CD4-positive, alpha-beta T cell treated with Interleukin-21 for 1 hour (primary cell): ENCODE measurements at places on chromosomes 5 and 9.

DNA sequence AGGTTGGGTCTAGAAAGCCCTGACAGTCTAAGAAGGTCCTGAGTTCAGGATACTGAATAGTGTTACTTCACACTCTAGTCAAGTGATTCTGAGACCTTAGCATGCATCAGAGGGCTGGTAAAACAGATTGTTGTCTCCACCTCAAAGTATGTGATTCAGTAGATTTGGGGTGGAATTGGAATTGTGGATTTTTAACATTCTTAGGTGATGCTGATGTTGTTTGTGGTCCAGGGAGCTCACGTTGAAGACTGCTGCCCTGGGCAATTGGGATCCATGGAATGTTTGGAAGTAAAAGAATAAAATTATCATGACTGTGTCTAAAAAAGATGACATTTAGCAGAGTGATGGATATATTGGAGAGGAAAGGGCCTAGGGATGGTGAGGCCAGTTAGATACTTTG is 75.6 kb downstream of the VCAN start:
- no peak for DNase-seq

DNA sequence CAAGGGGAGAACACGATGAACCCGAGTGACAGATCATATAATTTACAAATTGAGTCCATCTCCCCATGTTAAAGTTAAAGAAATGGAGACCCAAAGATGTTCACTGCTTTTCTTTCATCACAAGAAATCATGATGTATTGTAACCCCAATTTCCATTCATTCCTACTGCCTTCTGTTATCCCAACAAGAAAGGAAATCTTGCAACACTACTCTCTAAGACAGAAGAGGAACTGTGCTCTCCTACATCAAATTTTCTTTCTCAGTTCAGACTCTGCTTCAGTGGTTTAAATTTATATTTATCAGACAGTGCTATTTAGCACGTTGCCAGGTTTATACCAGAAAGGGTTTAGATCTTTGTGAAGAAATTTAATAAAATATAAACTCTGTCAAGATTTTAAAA is 83.8 kb upstream of the RASA1 start:
- no peak for DNase-seq

DNA sequence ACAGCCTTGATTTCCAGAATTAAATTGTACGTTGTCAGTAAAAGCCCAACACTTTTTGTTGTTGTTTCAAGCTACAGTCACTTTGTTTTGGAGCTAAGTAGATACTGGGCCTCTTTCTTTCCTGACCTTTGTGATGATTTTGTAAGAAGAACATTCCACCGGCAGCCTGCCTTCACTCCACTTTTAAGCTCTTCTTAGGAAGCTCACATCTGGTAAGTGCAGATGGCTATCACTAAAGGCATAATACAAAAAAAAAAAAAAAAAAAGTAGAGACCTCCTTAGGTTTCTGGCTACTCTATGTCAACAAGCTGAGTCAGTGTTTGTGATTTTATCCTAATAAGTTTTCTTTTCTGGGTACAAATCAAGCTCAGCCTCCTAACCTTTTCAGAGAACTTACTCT is 1922.1 kb upstream of the WWC1 start:
- no peak for DNase-seq

DNA sequence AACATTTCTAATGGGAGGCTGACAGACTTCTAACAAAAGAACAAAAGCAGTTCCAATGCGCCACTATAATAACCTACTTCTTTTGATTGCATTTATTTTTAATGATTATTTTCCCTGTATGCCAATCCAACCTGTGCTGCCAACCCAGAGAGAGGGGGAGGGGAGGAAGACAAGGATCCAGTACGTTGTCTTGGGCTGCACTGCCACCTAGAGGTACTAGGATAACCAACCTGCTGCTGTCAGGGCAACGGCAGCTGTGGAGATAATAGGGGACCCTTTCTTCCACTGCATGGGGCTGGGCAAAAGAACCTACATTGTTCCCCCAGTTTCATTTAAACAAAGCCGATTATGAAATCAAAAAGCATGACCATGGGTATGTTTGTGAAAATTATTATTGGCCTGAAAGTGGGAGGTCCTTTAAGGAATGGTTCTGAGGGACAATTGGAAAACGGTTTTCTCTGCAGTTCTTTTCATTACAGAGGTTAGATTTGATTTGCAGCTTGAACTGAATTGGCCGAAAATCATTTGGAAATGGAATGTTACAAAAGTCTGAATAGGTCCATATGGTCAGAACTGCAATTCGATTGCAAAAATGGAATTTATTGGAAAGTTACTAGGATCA is 101.3 kb downstream of the RASEF start:
- peak; percentile 19 for DNase-seq

- no peak for DNase-seq
Observed at GRCh38 chr5:168366116-168366515, 74.7 kb downstream of the WWC1 start.

GRCh38 chr5:139385061-139386049 is 2.3 kb upstream of the SLC23A1 start:
- DNase-seq = peak; percentile 37

GRCh38 chr5:73437101-73437776 is 11.3 kb downstream of the FOXD1 start:
- DNase-seq = no peak

DNA sequence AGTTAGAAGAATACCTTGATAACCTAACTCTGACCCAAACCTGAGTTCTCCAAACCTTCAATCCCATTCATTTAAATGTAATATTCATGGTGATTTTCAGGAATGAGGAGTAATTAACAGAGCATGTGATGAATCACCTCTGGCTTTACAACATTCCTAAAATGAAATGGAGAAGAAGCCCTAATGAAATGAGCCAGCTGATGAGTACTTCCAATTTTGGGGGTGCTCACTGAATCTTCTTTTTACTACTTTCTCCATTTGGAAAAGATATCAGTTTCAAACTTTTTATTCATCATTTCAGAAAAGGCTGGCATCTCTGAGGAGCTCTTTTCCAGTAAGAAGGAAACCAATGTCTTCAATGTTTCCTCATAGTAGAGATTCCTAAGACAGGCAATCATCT is 2.9 kb upstream of the SPINK5 start:
- DNase-seq = no peak

- peak; percentile 82 for DNase-seq
Observed at GRCh38 chr9:96014078-96014477, 138.6 kb downstream of the ERCC6L2 start.

DNA sequence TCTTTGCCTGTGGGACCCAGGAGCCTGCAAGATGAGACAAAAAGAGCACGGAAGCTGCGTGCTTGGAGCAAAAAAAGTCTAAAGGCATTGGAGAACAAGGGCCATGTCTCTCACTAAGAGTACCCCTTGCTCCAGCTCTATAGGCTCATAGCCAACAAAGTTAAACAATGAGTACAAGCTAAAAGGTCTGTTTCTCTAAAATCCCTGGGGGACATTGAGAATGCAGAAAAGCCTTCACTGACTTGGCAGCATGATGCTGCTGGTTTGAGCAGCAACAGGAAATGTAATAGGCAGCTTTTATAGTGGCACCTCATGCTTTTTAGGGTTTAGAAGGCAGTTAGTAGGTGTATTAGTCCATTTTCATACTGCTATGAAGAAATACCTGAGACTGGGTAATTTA is 287.5 kb downstream of the SMARCA2 start:
- no peak for DNase-seq

- DNase-seq = no peak
Observed at GRCh38 chr9:37030611-37030939, 3.5 kb downstream of the PAX5 start.

DNA sequence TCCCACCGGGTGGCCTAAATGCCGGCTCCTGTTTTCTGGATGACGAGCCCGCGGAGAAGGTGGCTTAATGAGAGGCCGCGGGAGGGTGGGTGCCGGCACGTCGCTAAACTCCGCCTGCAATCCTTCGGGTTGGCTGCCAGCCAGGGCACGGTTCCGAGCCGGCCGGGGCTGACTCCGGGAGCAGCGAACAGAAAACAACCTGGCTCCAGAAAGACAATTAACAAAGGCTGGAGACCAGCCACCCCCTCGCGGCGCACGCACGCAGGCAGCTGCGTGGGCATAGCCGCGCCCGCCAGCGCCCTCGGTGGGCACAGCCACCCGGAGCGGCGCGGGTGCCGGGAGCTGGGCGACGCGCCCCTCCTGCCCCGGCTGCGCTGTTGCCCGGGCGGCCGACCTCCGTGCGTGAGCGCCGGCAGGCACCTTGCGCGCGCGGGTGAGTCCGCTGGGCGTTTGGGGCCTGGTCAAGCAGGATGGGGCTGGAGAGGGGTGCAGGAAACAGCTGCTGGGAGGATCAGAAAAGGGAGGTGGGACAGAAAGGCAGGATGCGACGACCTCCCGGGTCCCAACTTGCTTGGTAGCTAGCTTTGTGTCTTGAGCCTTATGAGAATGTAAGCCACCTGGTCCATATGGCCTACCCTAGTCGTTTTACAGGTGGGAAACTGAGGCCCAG is at the start of gene ARHGEF37:
TSS of gene ARHGEF37 (plus strand) at position 307 of the 670 bp plus-strand sequence. CDS start 16,272 bp downstream, outside the sequence.
- peak; percentile 18 for DNase-seq

GRCh38 chr9:70539001-70539400 is 124.5 kb upstream of the KLF9 start:
- DNase-seq = no peak

DNA sequence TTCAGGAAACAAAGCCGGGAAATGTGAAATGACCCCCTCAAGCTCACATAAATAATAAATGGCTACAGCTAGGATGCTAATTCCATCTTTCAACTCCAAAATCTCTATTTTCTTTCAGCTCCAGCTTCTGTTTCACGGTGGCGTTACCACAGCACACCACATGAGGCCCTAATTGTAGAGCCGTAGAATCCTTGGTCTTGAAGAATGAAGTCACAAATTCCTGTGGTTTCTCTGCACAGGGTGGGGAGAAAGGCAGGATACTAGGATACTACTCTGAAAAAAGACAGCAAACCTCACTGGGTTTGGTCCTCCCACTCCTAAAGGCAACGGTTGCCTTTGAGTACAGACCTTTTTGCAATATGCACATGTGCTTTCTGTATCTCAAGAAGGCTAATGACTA is 13.9 kb upstream of the RARS1 start:
- no peak for DNase-seq

GRCh38 chr5:132416306-132417009 is 46.9 kb downstream of the SLC22A5 start:
- no peak for DNase-seq

- DNase-seq = no peak
Observed at GRCh38 chr5:39219437-39219836, at the start of gene FYB1. Gene FYB1 (minus strand): TSS chr5:39219563. CDS start chr5:39202960, 16,603 bp downstream.

DNA sequence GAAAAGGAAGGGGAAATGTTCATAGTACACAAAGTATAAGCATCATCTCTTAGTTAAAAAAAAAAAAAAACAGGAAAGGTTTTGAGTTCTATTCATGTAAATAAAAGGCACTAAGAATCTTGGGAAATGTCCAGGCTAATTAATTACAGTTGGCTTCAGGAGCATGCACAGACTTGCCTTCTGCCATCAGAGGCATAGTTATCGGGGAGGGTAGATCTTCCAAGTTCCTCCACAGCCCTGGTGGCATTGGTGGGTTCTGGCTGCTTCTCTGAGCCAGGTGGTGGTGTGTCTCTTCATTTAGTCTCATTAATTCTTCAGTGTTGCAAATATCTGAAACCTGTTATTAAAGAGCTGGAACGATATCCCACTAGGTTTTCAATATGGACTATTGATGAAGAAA is 85.2 kb downstream of the TMEM252 start:
- DNase-seq = no peak

GRCh38 chr9:136723989-136724388 is 11.6 kb downstream of the DIPK1B start:
- DNase-seq = no peak

- DNase-seq = no peak
Observed at GRCh38 chr5:74192606-74193299, 447.8 kb downstream of the ENC1 start.

GRCh38 chr5:1137567-1138444 is 25.9 kb upstream of the SLC12A7 start:
- DNase-seq = peak; percentile 7

DNA sequence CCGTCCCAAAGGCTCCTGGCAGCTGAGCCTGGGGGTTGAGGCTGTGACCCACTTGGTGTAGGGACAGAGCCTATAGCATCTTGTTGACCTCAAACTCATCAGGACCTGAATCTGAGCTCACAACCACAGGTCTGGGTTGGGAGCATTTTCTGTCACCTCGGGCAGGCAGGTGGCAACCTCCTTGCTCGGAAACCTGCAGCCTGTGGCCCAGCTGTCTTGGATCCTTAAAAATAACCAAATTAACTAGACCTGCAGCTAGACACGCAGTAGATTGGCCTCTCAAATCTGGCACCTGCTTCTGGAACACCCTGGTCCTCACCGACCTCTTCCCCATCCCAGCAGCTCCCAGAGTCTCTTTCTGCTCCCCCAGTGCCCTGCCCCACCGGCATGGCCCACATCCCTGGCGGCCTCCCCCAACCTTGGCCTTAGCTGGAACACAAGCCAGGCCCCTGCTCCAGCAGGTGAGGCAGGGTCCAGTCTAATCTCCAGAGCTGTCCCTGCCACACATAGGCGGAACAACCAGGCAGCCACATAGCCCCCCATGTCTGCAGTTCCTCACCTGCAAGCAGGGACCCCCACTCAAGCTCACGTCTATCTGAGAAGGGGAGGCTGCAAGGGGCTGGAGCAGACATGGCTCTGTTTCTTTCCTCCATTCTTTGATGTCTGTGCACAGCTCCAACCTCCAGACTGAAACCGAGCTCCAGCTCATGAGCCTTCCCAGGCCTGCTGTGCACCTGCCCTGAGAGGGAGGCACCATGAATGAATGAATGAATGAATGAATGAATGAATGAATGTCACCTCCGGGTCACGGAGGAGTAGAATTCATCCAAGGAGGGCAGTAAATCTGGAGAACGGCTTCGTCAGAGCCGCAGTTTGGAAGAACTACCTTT is 28.3 kb downstream of the PAEP start:
- no peak for DNase-seq

GRCh38 chr9:29773676-29774075 is 2200.4 kb upstream of the C9orf72 start:
- no peak for DNase-seq

GRCh38 chr5:144102361-144102760 is 68.1 kb downstream of the YIPF5 start:
- DNase-seq = no peak
